Left renal cortex interstitium (tissue), 4 donors: ENCODE measurements at places on chromosomes 11 and 22. TPM values are rescaled to one million over a fixed set of nuclear protein-coding genes. Genes with fewer than 3 reads are reported as not detected.

DNA sequence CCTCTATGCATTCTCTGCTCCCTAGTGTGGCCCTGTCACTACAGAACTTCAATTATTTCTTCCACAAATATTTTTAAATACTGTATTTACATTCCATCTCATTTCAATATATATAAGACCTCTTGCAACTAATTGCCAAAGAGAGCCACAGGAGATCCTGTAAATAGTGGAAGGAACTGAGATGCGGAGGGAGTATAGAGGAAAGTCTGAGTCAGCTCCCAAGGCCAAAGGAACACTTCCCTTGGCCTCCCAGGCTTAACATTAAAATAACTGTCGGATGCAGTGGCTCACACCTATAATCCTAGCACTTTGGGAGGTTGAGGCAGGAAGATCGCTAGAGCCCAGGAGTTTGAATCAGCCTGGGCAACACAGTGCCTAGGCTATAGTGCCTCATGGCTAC, 31.2 kb downstream of the RBFOX2 start:
- DNase-seq = no peak

DNA sequence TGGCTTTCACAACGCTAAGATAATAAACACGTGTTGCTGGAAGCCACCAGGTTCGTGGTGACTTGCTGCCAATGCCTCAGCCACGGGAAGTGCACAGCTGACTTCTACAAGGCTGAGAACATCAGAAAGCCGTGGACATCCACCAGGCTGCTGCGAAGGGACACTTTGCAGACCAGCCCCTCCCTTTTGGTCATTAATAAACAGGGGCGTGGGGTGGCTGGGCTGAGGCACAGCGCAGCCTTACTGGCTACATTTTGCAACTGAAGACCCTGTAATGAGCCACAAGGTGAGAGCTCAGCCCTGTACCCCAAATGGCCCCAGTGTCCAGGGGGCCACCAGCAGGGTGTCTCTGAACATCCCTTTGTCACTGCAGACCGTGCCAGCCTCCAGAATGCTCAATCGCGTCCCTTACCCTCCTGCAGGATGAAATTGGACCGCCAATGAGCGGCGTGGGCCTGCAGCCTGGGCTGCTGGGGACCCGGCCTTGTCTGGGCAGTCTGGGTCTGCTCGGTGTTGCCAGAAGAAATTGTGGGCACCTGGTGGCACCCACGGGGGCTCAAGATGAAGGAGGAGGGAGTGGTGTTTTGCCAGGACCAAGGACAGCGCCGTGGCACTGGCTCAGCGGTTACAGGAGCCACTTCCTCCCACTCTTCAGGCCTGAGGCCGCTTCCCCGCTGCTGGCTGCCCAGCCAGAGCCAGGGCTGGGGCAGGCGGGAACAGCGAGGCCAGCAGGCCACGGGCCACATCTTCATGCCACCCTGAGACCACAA, 181.9 kb downstream of the CTTN start:
- DNase-seq = no peak

GRCh38 chr22:19801340-19802000, 40.9 kb downstream of the TBX1 start:
- DNase-seq = no peak

Gene NPAS4
- 0.54 TPM for polyA plus RNA-seq

GRCh38 chr11:61967924-61968757, 707 bp upstream of the FTH1 start:
- DNase-seq = no peak

- DNase-seq = no peak
Observed at GRCh38 chr11:788953-789940, 643 bp downstream of the CEND1 start.

Gene PRR5
- polyA plus RNA-seq = 30.2 TPM

DNA sequence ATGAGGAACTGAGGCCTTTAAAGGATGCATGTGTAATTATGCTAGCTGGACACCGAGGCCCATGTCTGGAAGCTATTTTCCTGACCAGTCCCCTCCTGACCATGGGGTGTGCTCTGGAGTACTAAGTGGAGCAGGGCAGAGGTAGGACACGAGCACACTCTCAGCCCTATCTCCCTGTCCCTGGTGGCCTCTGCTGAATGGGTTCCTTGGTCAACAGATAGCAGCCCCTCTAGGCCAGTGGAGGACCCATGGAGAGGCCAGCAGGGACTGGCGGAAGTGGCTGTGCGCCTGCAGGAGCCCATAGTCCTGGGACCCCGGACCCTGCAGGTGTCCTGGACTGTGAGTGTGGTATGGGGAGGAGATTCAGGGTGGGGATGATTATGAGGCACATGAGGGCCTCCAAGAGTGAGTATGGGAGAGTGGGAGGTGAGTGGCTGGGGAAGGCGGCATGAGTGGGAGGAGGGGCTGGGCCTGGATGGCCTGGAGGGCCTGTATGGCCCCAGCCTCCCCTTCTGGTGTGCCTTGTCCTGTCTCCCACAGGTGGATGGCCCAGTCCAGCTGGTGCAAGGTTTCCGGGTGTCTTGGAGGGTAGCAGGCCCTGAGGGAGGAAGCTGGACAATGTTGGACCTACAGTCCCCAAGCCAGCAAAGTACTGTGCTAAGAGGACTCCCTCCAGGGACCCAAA, 9.5 kb downstream of the ROBO3 start:
- DNase-seq = no peak

Gene PTGDR2
- 0.19 TPM for polyA plus RNA-seq

Gene ANGPTL5
- 0.06 TPM for polyA plus RNA-seq

- no peak for DNase-seq
Observed at GRCh38 chr11:55697817-55698216, 35.8 kb downstream of the OR4C6 start.

Gene FIBIN
- 28.2 TPM for polyA plus RNA-seq

GRCh38 chr11:121067962-121068647, 32.9 kb upstream of the TECTA start:
- no peak for DNase-seq

Gene DGCR6
- 8.0 TPM for polyA plus RNA-seq

Gene IL17REL
- not detected for polyA plus RNA-seq

DNA sequence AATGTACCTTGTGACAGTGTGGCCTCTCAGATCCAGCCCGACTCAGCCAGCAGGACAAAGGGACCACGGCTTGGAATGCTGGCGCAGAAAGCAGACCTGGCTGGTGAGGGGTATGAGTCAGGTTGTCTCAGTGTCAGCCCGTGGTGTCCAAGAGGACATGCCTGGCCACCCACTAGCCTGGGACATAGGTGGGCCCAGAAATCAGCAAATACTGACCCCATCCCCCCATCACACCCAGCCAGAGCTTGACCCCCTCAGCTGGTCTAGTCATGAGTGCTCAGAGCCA, 4.5 kb downstream of the BANF1 start:
- DNase-seq = no peak

Gene GAB4
- not detected for polyA plus RNA-seq

GRCh38 chr11:704781-705645, 1.0 kb upstream of the EPS8L2 start:
- no peak for DNase-seq

DNA sequence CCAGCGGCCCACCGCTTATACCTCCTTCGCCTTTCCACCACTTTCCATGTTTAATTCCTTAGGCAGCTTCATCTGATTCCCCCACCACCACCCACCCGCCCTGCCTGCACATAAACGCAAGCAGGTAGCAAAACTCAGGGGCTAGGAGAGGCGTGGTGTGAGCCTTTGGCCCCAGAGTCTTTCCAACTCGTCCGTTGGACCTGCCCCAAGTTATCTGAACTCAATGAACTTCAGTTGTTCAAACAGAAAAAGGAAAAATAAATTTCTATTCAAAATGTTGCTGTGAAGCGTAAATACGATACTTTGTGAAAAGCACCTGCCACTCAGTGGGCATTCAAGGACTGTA, 814 bp upstream of the CDON start:
- DNase-seq = no peak

DNA sequence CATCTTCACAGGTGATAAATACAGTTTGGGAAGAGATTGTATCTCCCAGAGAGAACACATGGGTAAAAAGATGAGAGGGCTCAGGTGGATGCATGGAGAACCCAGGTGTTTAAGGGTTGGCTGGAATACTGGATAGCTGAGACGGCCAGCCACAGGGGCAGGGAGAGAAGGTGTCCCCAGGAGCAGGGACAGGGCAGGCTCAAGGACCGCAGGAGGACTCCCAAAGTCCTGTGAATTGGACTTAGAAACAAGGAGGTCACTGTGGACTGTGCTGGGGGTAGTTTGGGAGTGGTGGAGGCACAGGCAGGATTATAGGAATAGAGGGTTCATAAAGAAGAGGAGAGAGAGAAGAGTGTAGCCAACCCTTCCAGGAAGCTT, 103.8 kb upstream of the PARVA start:
- no peak for DNase-seq

Gene TMEM45B
- polyA plus RNA-seq = 26.4 TPM

Gene DAGLA
- 5.5 TPM for polyA plus RNA-seq

DNA sequence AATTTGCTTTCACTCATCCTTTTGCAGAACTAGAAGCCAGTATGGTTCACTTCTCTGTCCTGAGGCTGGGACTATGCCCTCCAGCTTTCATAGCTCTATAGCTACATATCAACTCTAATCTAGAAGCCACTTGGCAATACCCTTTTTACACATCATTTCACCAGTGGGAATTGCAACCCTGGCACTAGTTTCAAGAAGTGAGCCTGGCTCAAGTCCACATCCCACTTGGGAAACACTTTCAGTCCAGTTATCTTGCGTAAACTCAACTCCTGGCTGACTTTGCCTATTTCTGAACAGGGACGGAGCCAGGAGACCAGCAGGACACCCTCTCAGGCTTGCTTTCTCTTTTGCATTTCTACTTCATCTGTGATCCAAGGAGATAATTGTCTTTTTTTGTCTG, 19.9 kb upstream of the FAT3 start:
- DNase-seq = no peak

GRCh38 chr11:65436412-65437032, 13.9 kb downstream of the NEAT1 start:
- DNase-seq = no peak

DNA sequence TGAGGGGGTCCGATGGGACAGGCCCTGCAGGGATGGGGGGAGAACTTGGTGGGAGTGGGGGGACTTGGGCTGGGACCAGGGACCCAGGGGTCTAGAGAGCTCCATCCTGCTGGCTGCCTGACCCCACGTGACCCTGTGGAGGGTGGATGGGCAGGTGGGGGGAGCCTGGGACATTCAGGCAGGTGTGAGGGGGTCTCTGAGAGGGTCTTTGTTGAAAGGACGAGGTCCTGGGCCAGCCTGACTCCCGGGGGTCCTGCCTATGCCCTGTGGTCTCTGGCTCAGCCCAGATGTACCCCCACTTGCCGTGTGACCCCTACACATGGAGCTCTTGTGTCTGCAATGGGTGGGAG, 7.5 kb downstream of the LRRC56 start:
- no peak for DNase-seq

DNA sequence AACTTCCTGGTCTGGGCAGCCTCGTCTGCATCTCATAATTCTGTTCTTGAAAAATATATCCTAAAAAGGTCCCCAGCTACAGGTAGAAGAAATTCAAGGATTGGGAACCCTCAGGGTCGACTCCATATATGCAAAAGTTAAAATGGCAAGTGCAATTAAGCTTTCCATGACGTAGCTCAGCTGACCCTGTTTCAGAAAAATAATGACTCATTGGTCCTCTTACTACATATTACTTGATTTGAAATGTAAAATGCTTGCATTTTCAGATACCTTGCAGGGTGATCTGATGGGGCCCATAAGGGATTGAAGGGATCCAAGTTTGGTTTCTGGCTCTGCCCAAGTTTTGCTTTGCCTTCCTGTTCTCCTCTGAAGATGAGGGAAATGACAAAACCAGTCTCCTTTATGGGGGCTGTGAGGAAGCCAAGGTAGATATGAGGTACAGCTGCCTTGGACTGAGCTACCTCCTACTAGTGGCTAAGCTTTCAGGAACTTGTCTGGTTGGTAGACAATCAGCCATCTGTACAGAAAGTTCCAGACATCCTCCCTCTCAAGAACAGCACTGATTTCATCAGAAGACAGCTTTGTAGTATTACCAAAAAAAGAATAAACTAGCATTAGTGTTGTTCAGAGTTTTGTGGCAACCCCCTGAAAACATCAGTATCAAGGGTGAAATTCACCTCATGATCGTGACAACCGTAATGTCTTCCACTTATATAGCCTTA, 177.3 kb downstream of the DBX1 start:
- DNase-seq = no peak

DNA sequence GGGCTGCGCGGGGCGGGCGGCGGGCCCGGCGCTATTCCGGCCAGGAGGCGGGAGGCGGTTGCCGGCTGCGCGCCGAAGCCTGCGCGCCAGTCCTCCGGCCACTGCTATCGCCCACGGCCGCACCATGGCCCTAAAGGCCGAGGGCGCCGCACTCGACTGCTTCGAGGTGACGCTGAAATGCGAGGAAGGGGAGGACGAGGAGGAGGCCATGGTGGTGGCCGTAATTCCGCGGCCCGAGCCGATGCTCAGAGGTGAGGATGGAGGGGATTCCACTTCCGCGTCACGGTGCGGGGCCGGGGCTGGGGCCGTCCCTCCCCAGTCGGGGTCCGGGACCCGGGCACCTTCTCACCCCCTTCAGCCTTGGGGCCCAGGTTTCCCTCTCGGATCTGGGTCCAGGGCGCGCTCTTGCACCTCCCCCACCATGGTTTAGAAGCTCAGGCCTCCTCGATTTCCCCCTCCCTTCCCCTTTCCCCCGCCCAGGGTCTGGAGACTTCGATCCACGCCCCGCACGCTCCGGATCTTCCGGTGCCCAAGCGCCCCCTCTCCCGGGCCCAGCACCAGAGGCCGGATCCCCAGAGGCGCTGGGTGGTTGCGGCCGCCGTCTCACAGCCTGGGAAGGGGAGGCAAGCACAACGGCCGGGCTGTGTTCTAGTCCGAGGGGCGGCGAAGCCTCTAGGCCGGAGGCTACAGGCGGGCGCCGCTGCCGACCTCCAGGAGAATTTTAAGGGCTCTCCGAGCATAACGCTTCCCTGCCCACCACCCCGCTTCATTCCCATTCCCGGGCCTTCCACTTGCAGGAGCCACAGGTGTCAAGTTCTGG, 517 bp downstream of the SPINDOC start:
- no peak for DNase-seq

Gene CSF2RB
- polyA plus RNA-seq = 2.9 TPM

GRCh38 chr11:34830648-34831047, 85.5 kb downstream of the APIP start:
- DNase-seq = no peak

Gene KIAA1671
- polyA plus RNA-seq = 26.0 TPM

- DNase-seq = no peak
Observed at GRCh38 chr11:114156782-114157181, 97.3 kb downstream of the ZBTB16 start.

DNA sequence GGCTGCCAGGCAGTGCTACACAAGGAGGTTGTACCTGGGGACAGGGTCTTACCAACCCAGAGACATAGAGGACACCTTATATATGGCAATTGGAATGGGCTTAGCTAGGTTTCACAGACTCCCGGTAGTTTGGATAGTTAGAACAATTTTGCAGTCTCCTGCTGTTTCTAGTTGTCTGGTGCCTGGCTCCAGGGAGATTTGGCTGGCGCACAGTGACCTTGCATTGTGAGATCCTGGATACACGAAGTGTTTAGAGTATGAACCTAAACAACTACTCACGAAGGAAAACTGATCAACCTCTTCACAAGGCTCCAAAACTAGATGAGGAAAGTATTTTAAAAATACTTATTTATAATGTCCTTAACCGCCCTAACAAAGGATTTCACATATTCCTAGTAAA, 614.7 kb downstream of the FAM181B start:
- DNase-seq = no peak

- no peak for DNase-seq
Observed at GRCh38 chr22:46086577-46087335, 63.6 kb upstream of the PPARA start.

Gene SCUBE1
- 9.2 TPM for polyA plus RNA-seq

GRCh38 chr22:40709752-40710413, 30.6 kb downstream of the MCHR1 start:
- DNase-seq = no peak

GRCh38 chr11:111944139-111944538, 7.0 kb downstream of the DIXDC1 start:
- no peak for DNase-seq

- DNase-seq = no peak
Observed at GRCh38 chr11:48161951-48162884, 54.4 kb upstream of the OR4B1 start.
